ENCODE measurements at places on chromosomes 5 and 9.

- DNase-seq = no peak
Observed at GRCh38 chr9:88041447-88041846, 67.1 kb upstream of the CDK20 start.

DNA sequence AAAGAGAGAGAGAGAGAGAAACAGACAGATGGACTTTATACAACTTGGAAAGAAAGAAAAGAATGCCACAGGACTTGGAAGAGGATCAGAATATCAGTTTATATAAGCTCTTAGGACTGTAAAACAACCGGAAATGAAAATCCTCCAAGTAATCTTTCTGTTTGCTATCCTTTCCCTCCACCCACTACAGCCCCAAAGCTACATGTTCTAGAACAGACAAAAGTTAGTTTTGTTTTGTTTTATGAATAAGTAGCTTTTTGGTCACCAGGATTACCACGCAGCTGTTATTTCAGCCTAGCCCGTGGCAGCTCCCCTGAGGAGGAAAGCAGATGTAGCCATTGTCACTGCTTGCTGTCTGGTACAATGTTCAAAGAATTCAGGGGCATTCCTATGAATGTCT lies 66.6 kb downstream of the SH3TC2 start:
- no peak for DNase-seq

DNA sequence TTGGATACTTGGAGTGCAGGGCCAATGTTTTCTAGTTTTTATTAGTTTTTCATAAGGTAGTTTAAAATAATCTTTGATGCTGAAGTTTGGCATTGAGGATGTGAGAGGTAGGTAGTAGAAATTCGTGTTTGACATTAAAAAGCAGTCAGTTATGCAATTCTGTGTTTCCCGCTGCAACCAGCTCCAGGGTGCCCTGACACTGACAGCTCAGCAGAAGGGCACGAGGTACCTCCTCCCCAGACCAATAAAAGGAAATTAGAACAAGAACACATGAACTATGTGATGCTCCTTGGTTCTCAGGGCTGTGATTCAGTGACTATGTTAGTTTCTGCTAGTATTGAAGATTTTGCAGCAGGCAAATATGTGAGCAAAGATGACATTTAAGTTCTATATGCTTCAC lies 40.2 kb downstream of the NSUN2 start:
- DNase-seq = no peak

GRCh38 chr5:173331956-173332479 lies 3.8 kb upstream of the STC2 start:
- DNase-seq = no peak

GRCh38 chr9:71270554-71270953 lies 149.1 kb upstream of the TRPM3 start:
- DNase-seq = no peak

DNA sequence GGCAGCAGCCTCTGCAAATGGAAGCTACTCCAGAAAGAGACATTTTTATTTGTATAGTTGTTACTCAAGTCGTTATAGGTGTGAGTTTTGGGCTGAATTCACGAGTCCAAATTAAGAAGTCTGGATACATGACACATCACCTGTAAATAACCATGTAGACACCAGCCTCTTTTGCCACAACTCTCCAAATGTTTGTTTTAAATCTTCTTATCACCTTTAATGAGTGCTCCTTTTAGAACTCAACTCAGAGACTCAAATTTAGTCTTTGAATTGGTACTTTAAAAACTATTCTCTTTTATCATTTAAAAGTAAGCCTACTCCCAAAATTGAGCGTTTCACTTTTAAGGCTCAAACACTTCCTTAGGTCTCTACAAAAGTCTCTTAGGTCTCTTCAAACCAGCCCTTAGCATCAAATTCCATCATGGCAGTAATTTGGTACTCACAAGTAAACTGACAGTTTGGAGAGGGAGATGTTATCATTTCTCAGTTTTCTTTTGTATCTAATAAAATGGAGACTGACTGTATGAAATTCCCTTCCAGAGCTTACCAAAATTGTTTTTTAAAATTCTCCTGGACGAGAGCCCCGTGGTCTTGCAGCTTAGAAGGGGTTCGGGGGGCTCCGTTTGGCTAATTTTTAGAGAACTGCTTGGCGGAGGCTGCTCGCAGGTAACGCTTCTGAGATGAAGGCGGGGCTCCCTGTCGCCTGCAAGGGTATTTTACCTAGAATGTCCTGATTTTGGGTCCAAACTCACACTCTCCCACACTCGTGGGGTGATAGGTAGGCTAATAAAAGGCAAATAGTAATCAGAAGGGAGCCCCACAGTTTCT lies 194.6 kb downstream of the MEF2C start:
- no peak for DNase-seq

DNA sequence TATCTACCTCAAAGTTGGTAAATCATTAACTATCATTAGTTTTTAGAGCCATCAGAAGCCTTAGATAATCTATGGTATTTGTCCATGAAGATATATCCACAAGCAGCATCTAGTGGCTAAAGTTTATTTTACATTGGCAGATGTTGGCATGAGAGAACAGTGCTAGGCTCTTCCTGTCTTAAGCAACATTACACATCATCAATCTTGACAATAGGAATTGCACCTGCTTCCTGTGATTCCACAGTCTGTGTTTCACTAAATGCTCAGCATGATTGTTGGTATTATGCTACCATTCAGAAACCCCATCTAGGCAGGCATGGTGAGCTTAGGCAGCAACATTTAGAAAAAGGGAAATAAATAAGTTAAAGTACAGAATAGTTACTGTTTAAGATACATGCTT lies 246.6 kb downstream of the SLCO4C1 start:
- no peak for DNase-seq

GRCh38 chr5:113215401-113216060 lies 219.3 kb downstream of the TSSK1B start:
- no peak for DNase-seq

- DNase-seq = no peak
Observed at GRCh38 chr5:14241141-14241540, 98.0 kb downstream of the TRIO start.

GRCh38 chr5:177154003-177154643 lies 20.6 kb downstream of the NSD1 start:
- no peak for DNase-seq

GRCh38 chr5:90406466-90406865 lies 3.1 kb downstream of the CETN3 start:
- DNase-seq = no peak

DNA sequence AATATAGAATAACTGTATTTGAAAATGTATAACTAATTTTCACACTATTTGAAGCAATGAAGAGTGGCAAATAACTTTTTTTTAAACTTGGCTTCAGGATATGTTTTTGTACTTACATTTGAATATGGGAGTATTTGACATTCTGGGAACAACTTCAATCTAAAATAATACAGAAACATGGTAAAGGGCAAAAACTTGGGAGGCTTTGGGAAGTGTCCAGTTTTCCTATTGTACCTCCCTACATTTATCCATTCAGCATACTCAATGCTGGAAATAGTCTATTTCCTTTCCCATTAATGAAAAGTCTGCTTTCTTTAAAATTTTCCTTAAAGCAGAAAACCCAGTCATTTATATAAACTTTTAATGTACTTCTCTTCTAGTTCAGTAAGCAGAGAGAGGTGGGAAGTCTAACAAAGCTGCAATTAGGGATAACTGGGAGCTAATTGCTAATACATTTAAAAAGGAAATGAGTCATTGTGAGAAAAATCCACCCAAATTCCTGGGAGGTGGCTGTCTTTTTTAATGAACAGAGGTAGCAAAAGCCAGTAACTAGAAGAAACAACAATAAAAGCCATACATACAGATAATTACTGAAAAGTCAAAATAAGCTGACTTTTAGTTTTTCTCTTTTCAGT lies 128.8 kb downstream of the FBN2 start:
- no peak for DNase-seq

GRCh38 chr9:111661802-111662521 lies 557 bp downstream of the GNG10 start:
- no peak for DNase-seq

DNA sequence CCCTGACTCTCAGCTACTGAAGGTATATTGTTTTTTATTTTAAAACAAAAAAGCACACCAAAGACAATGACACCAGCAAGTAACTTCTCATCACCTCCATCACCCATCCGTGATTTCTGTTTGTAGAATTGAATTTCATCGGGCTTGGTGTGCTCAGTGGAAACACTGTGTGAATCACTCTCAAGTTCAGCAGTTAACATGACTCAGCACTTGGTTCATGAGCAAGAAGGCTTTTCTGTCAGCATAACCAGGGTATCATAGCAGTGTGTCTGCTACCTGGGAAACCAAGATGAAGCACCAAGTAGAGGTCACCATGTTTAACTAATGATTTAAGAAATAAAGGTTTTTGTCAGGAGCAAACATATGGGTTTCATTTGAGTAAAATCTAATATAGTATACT lies 123.7 kb downstream of the INSYN2B start:
- peak; percentile 68 for DNase-seq
